RPMI7951 (cell line): ENCODE measurements at places on chromosomes 1 and 21. TPM values are rescaled to one million over a fixed set of nuclear protein-coding genes. Genes with fewer than 3 reads are reported as not detected.
A peak's percentile ranks its signal among the peaks of the same experiment; 100 is the strongest.

GRCh38 chr1:173245892-173246291 lies 38.8 kb upstream of the TNFSF4 start:
- DNase-seq: no peak

DNA sequence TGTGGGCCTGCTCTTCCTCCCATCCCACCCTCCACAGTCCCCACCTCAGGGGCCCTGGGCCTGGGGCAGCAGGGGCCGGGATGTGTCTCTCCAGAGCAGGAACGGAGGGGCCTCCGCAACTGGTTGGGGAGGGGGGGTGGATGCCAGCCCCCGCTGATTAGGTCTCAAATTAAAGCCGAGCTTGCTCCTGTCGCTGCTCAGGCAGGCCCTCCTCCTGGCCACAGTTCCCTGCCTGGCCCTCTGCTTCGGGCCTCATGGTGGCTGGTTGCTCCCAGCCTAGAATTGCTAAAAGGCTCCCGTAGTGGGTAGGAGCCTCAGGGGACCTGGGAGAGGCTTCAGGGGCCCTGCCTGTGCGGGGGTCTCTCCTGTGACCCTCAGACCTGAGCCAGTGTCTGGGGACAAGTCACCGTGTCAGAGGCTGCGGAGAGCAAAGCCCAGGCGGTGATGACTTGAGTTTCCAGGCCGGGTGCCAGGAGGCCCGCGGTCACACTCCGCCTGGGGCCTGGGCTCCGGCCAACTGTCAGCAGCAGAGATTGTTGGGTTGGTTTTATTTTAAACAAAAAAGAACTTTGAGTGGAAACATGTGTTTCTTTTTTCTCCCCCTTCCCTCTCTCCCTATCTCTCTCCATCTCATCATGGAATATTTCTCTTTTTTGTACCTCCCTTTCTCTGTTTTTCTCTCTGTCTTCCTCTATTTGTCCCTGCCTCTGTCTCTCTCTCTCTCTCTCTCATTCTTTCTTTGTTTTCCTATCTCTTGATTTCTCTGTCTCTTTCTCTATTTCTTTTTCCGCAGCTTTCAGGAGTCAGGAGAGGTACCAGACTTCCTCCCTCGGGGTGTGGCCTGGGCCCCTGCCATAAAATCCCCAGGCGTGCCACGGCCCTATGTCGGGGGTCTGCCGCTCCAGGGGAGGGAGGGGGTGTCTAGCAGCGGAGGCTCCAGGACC lies 20.0 kb upstream of the EPHA2 start:
- DNase-seq: peak; percentile 95

DNA sequence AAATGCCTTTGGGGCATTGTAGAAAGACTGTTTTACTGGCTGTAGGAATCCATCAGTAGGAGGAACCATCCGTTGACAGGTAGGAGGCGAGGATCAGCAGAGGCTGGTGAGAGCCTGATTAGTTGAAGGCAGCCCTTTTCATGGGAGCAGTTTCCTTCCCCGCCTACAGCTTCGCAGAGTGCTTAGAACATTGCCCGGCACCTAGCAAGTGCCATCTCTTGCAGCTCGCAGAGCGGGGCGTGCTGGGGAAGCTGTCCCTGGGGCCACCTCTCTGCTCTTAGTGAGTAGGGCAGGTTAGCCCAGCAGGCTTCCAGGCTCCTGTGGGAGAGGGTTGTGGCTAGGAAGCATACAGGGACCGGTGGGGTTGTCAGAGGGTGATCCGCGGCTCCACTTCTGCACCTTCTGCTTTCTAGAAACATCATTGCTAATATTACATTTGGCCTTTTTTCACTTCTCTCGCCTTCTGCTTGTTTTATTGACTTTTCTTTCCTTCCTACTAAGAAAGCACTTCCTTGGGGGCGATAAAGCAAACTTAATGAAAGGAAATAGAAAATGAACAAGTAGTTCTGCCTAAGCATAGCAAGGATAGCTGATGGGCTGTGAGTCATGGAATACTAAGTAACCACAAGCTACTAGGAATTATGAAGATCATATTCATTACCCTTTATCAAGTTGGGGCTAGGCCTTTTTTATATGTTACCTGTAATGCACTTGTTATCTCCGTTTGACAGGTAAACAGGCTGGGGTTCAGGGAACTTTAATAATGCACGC lies 176.7 kb downstream of the GALNT2 start:
- DNase-seq: no peak

- peak; percentile 96 for DNase-seq
Observed at GRCh38 chr21:34887725-34888568, 161.2 kb downstream of the RUNX1 start.

- no peak for DNase-seq
Observed at GRCh38 chr1:3181956-3182355, 113.0 kb downstream of the PRDM16 start.

DNA sequence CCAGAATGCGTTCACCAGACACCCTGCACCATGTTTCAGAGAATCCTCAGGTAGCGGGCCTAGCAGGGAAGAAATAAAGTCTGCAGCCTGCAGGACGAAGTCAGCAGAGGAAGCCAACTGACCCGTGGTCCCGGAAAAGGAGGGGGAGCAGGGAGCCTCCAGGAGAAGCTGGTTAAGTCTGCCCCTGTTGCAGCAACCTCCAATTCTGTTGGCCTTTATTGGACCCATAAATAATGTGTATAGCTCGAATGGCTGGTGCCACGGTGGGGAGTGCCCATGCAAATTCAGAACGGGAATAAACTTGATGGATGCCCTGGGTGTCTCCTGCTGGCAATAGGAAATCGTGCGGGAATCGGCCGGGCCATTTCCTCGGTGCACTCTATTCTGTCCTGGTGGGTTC lies 254.1 kb downstream of the AJAP1 start:
- no peak for DNase-seq

DNA sequence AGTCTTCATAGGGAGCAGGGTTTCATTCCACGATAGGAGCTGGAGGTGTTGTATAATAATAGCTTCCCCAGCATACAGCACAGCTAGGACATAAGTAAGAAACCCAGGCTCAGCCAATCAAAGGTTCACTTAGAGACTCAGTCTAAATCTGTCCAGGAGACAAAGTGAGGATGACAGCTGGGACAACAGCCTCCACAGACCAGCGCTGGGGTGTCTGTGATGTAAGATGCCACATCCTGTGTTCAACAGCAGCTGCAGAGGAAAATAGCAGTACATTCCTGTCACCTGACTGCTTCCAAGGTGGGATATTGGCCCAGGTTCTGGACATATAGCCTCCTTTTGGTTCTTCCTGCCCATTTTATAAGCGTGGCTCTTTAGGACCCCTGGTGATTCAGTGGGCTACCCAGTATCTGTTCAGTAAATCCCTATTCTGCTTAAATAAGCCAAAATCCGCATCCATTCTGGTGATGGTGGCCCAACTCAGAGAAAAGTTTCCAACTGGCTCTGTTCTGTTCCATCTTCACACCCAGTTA lies 176.8 kb upstream of the SYT6 start:
- no peak for DNase-seq

- peak; percentile 86 for DNase-seq
Observed at GRCh38 chr1:44031252-44032169, at the start of gene SLC6A9. Gene SLC6A9, minus strand, starts transcription at chr1:44031462. Its CDS starts 7,185 bp downstream, at chr1:44024277.

The SH3BP5L gene
- 13.3 and 18.6 TPM in 2 replicates for total RNA-seq

DNA sequence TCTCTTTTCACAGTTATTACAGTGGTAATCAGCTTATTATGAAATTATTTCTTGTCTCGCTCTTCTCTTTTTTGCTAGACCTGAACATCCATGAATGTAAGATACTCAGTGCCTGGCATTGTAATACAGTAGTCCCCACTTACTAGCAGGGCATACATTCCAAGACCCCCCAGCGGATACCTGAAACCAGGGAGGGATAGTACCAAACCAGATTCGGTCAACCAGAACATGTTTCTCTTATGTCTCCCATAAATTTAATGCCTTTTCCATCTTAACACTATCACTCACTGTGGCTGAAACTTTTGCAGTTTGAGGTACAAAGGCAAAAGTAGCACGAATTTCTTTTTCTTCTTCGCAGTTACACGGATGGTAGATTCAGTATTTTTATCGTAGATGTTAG lies 24.6 kb upstream of the B3GALT2 start:
- DNase-seq: no peak

The CELA2B gene
- total RNA-seq: not detected in 2 replicates

DNA sequence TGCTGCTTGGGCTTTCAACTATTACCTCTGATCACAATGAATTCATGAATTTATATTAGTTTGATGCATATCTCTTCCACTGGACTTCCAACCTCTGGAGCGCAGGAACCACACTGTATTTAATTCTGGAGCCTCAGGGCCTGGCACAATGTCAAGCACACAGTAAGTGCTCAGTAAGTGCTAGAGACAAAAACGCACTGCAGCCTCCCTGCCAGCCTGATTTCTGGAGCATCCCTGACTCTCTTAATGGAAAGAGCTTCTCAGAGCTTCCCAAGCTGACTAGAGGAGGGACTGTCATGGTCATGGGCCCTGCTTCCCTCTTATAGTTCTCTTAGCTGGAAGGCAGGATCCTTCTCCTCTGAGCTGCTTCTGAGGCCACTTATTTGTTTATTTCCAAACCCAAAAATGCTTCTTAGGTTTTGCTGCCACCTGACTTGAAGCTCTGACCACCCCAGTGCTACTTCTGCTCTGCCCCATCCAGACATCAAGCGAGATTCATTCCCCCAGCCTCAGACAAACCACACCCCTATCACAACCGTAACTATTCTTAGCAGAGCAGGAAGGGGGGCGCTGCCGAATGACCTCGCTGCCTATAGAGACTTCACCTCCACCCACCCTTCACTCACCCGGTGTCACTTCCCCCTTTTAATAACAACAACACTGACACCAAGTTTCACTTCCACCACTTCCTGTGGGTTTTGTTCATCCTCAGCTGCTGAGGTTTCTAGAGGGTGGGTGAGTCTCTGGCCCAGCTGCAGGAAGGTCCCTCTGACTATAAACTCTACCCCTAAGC lies 33.6 kb downstream of the NUAK2 start:
- DNase-seq: peak; percentile 65

DNA sequence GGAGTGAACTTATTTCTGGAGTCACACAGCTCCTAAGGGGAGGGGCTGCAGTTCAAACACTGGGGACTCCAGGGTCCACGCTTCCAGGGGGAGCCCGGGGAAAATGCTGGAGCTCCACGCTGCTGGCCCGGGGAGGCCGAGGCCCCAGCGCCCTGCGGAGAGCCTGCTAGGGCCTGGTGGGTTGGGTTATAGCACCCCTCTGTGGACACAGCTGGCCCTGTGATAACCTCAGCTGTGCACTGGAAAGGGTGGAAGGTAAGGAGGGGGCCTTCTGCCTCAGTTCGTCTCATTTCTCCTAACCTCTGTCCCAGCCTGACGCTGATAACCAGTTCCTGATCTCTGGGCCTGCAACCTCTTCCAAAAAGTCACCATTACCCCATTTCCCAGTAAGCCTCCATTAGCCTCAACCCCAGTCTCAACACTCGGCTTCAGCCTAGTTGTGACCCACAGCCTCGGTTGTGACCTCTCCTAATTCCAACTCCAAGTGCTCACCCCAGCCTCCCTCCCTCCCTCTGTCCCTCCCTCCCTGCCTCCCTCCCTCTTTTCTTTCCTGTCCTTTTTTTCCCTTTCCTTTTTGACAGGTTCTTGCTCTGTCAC lies 7.1 kb downstream of the NBL1 start:
- DNase-seq: no peak

GRCh38 chr1:167057241-167057688 lies 32.9 kb downstream of the GPA33 start:
- peak; percentile 68 for DNase-seq

GRCh38 chr1:12410351-12410750 lies 180.5 kb downstream of the VPS13D start:
- DNase-seq: no peak

- no peak for DNase-seq
Observed at GRCh38 chr1:182690886-182691443, 6.6 kb upstream of the RGS8 start.

DNA sequence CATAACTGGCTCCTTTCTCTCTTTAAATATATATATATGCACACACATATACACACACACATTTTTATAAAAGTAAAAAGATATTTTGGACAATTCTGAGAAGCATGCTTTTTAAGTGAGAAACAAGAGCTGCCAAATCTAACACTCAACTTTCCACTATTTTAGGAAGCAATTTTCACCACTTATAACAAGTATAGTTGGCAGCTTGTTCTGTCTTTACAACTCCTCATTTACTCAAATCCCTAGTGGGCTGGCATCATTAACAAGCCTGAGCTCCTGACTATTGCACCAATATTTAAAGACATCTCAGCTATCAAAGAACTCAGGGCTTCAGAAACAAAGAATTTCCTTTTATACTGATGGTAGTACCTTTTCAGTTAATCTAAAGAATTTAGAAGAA lies 76.6 kb downstream of the RAB3GAP2 start:
- no peak for DNase-seq

- DNase-seq: no peak
Observed at GRCh38 chr1:58715108-58715507, 15.2 kb upstream of the MYSM1 start.

DNA sequence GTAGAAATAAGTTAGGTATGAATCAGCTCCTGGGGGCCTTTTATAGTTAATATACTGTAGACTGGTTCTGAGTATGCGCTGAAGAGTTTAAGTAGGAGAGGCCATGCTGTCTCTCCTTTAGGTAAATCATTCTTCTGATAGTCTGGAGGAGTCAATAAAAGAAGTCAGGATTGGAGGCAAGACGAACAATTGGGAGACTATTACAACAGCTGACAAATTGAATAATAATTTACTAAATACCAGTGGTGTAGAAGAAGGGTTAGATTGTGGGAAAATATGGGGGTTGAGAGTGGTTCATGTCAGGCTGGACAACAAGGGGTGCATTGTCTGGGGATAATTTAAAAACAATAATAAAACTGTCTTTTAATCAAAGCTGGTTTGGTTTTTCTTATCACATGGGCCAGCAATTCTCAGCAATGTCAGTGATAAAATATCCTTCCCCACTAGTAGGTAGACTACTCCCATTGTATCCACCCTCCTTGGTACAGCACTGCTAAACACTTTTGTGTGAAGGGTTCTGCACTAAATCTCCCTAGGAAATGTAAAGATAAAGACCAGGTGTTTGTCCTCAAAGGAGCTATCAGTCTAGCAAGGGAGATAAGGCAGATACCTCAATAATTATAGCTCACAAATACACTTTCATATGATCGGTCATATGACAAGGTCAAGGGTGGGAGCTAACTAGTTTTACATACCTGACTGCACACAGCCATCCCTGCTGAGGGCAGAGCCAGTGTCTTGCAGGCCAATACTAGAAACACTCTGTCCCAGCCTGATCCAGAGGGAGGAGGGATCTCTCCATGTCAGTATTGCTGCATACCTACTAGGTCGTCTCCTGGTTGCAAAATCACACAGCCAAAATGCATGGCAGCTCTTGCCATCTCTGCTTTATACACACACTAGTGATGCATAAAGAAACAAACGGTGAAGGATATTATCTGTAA lies 299.7 kb downstream of the VAV3 start:
- no peak for DNase-seq

The OR2T5 gene
- not detected in 2 replicates for total RNA-seq

The RNF186 gene
- total RNA-seq: not detected in 2 replicates

The TIAM1 gene
- total RNA-seq: 3.5 and 3.6 TPM in 2 replicates
